CD4-positive, alpha-beta T cell treated with Interleukin-6 for 4 hours (primary cell): ENCODE measurements at places on chromosomes 7 and 10.

DNA sequence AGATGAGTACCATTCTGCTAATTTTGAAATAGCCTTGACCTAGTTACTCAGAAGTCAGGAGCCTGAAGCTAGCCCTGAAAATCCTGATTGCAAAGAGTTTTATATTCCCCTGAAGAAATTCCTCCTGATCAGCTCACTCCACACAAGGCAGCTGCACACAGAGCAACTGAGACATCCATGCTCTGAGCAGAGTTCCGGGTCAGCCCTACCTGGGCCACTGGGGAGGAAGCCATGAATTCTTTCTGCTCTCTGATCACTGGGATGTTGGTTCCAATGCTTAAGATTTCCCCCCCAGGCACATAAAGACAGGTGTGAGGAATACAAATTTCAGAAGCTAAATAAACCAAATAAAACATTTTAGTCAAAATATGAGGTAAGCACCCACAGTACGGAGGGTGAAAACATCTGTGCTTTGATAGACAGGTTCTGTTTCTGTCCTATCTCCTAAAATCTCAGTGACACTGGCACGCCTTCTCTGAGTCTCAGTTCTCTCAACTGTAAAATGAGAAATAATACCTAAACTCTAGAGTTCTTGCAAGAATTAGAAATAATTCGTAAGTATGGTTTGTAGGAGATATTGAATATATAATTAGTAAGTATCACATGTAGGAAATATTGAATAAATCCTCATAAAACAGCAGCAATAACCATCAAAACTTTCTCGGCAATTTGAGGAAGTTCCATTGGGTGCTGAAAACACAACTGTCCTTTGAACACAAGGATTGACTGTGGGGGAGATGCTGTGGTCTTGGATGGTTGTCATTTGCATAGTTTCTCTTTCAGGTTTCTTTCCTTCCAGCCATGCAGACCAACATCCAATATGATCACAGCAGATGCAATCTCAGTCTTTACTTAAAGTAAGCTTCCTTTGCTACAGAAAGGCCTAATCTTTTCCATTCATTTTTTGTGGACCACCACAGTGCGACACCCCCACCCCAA is 133.0 kb upstream of the TNS3 start:
- no peak for DNase-seq

- DNase-seq: no peak
These were observed 132.6 kb upstream of the PDLIM1 start for GRCh38 chr10:95423164-95424005.

DNA sequence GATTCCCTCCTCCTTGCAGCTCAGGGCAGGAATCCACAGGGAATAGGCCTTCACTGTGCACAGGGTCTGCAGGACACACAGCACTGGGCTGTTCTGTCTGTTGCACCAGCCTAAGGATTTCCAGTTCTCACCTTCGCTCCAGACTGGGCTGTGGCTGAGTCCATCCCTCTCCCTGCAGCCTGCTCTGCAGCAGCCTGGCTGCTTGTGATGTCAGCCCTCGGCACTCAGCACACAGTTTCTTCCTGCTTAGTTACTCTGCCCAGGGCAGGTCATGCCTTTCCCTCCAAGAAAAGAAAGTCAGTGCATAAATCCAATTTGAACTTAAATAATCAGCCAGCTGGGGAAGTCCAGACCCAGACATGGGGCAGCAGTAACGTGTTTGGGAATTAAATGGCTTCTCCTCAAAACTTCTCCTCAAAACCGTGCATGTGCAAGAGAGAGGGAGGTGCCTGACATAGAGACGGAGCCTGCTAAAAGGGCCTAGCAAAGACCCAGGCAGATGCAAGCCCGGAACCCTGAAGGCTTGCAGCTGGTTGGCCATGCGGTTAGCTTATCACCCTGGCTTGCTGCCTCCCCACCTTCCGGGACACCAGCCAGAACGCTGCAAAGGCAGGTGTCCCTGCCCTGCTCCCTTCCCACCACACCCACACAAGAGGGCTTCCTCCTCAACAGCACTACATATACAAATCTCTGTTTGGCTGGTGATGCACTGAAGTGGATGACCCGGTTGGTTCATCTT is 10.9 kb upstream of the GDF2 start:
- peak; percentile 81 for DNase-seq

DNA sequence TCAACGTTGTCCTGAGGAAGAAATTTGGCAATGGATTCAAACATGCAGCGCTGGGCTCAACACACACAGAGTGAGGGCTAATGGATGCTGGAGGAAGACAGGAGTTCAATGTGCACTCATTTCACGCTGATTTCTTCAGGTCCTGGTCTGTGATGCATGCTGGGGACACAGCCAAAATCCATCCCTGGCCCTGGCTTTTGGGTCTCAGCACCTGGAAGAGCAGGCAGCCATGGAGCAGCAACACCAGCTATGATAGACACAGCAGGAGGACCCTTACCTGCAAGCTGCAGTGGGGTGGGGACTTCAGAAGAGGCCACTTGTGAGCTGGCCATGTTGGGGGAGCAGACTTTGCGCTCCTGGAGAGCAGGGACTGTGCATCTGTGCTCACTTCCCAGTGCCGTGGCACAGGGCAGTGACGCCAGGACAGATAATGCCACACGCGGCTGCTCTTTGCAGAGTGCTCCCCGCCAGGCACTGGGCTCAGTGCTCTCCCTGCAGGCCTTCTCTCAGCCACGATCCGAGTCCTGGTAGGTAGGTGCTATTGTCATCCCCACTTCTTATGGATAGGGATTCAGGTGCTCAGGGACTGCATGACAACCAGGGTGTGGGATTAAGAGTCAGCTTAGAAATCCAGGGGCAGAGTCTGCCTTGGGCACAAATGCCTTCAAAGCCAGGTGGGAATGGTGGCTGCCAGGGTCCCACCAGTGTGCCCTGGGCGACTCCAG is 138.8 kb upstream of the UNC5B start:
- no peak for DNase-seq

- DNase-seq: no peak
These were observed 138.3 kb downstream of the EGFR start for GRCh38 chr7:55156919-55157763.

GRCh38 chr10:117320050-117320665 is 55.1 kb downstream of the PDZD8 start:
- peak; percentile 4 for DNase-seq

GRCh38 chr10:11875494-11876281 is 52.5 kb downstream of the PROSER2 start:
- DNase-seq: peak; percentile 16
